ENCODE measurements at places on chromosomes 3 and 15.

- no peak for DNase-seq
Measured at GRCh38 chr3:31252216-31253185, 280.2 kb upstream of the STT3B start.

- DNase-seq: no peak
Measured at GRCh38 chr3:25728101-25728500, 55.1 kb downstream of the NGLY1 start.

DNA sequence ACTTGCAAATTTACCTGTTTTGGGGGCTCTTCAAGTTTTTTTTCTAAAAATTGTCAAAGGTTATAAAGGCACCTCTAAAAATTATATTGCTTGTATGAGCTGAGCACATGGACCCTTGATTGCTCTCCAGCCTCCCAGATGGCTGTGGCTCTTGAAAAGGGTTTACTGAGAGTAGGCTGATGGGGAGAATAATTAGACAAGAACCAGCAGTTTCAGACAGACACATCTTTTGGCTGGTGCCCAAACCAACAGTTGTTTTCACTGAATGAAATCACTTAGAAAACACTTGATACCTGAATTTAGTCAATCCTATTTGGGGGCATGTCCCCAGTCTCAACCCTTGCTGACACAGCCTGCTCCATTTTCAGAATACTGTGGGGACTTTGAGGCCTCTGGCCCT lies 217.6 kb downstream of the KBTBD8 start:
- DNase-seq: no peak

DNA sequence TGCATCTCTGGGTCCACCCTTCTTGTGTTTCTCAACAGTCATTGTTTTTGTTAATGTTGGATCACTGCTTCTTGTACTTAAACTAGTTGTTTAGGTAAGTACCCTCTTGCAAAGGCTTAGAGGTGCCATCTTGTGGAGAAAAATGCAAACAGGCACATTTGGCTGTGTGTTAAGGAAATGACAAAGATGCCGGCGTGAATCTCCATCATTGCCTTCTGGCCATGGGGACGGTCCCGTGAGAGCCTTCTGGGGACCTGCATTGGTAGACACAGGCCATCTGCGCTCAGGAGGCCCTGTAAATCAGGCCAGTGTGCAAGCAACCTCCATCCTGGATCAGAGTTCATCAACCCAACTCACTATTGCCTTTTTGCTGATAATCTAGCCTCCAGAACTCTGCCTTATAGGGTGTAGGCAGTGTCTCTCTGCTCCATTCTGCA lies 158.6 kb upstream of the NR2E3 start:
- peak; percentile 68 for DNase-seq

DNA sequence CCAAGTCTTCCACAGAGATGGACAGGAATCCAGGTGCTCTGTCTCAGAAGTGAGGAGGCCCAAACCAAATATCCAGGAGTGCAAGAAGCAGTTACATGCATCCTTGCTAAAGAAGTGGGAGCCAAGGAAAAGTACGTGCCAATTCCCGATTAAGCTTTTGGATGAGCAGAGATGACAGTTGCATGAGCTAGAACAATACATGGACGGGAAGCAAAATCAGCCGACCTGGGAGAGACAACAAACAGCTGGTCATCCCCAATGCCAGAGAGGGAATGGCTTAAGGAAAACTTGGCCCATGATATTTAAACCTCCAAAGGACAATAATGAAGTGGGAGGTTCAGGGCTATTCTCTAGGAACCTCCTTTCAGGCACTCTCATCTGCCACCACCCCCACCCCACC lies 86.0 kb upstream of the ABHD17C start:
- no peak for DNase-seq

DNA sequence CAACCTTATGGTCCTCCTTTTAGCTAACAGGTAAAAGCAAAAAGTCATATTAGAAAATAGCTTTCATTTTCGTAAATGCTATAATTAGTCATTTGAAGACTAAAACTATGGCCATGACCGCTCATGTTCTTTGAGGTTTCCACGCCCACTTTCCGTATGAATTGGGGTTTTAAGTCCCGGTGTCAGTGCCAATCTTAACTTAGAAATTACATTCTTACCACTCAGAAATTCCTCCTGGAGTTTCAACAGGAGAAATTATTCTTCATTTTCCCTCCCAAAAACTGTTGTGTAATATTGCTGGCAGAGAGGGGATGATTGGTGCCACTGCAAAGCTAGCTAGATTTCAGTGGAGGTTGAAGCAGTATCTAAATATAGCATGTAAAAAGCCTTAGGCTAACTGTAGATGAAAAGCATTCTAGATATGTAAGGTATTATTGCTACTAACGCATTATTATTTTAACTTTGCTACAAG lies 71.0 kb upstream of the MDFIC2 start:
- no peak for DNase-seq

Data from NCI-H526 (cell line).